ENCODE measurements at places on chromosomes 11 and 22. TPM values are rescaled to one million over a fixed set of nuclear protein-coding genes. Genes with fewer than 3 reads are reported as not detected.

P2RX3 gene
- not detected for total RNA-seq

MPZL3 gene
- total RNA-seq = 4.0 TPM

CRYBB2 gene
- total RNA-seq = not detected

GNG3 gene
- 1.0 TPM for total RNA-seq

TRIM48 gene
- not detected for total RNA-seq

ALDH3B2 gene
- not detected for total RNA-seq

SCGB1C1 gene
- total RNA-seq = not detected

LDHAL6A gene
- total RNA-seq = not detected

FDXACB1 gene
- total RNA-seq = not detected

HTATIP2 gene
- 37.1 TPM for total RNA-seq

FAM180B gene
- not detected for total RNA-seq

CYB5R2 gene
- total RNA-seq = not detected

CASP5 gene
- total RNA-seq = not detected

TNRC6B gene
- 25.2 TPM for total RNA-seq

MEI1 gene
- not detected for total RNA-seq

VSIG2 gene
- 7.0 TPM for total RNA-seq

GRCh38 chr11:26227301-26227746 is 104.6 kb upstream of the ANO3 start:
- no peak for DNase-seq

DNA sequence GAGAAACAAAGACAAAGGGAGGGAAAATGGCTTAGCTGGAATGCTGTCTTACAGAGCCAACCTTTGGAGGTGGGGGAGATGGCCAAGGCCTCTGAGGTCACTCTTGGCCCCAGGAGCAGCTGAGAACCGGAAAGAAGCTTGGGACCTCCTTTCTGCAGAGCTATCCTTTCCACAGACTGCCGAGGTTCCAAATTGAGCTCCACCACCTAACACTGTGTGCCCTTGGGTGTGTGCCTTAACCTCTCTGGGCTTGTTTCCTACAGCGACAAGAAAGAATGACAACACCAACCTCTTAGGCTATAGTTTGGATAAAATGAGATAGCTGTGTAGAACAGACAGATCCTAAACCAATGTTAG is 23.2 kb downstream of the RTN4RL2 start:
- no peak for DNase-seq

DNA sequence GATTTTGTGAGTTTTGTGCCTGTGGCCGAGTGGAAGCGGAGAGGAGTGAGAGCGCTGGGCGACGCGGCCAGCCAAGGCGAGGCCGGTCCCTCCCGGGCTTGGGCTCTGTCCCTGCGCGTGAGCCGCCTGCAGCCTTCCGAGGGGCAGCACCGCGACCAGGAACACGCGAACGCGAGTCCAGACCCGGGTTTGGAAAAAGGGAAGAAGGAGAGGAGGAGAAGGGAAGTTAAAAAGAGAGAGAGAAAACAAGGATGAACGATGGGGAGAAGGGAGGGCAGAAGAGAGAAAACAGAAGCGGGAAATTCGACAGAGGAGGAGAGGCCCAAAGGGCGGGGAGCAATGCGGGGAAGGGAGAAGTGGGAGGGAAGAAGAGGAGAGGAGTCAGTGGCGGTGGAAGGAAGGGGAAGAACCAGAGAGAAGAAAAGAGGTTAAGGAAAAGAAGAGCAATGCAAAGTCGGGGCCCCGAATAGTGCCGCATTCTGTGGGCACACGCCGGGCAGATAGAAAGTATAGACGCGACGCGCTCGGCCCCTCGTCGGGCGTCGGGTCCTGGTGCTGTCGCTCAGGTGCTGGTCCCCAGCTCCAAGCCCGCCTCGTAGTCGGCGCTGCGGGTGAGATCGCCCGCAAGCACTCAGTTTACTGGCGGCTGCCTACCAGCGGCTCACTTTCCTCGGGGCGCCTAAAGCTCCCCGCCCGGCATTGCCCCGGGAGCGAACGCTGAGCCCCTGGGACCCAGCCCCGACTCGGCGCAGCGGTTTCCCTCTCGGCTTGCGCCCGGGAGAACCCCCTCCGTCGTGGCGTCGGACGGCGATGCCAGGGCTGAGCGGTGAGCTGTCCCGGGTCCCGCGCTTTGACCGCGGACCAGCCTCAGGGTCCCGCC is 2.8 kb upstream of the BARX2 start:
- no peak for DNase-seq

DNA sequence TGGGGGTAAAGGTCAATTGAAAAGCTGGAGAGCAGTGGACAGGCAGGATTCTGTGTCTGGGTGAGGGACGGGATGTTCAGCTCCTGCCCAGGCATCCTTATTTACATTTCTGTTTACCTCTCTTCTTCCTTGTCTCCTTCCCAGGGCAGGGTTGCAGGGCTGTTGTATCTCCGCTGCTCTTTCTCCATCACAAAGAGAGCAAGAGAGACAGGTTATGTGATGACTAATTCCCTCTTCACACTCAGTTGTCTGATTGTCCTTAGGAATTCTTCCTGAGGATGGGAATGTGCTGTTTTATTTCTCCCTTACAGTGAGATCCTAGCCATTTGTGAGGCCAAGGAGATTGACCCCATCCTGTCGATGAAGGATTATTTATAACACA is 104.9 kb downstream of the VPREB1 start:
- no peak for DNase-seq

- no peak for DNase-seq
Observed at GRCh38 chr11:2207212-2207611, 35.6 kb upstream of the TH start.

DNA sequence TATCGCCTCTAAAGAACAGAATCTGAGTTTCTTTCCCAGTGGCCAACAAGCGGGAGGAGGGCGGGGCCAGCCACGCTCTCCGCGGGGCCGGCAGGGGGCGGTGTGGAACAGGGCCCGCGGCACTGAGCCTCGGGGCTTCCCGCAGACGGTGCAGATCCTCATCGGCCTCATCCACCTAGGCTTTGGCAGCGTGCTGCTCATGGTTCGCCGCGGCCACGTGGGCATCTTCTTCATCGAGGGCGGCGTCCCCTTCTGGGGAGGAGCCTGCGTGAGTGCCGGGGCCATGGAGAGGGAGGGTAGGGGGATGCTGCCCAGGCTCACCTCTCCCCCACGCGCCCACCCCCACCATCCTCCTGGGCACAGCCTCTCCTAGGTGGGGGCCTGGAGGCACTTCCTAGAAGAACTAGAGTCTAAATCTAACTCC is 10.7 kb downstream of the MS4A15 start:
- DNase-seq = no peak

- DNase-seq = no peak
Observed at GRCh38 chr11:61895046-61895717, 3.8 kb upstream of the FADS3 start.

- no peak for DNase-seq
Observed at GRCh38 chr11:109026891-109027489, 362.1 kb downstream of the DDX10 start.

GRCh38 chr11:106070606-106071005 is 6.5 kb downstream of the KBTBD3 start:
- DNase-seq = no peak

- no peak for DNase-seq
Observed at GRCh38 chr11:80873310-80873999, 1432.6 kb upstream of the TENM4 start.

DNA sequence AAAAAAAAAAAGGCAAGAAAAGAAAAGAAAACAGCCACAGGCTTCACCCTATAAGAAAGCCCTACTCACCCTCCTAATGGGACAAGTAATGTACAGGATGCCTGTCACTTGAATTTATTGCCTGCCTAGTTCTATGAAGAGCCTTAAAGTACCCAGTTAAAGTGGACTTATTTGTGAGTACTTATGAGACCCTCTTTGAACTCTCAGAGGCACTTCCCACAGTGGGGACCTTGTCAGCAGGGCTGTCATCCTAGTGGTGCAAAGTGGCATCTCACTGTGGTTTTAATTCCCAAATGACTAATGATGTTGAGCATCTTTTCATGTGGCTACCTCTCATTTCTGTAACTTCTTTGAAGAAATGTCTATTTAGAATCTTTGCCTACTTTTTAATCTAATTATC is 41.8 kb upstream of the BARX2 start:
- no peak for DNase-seq

DNA sequence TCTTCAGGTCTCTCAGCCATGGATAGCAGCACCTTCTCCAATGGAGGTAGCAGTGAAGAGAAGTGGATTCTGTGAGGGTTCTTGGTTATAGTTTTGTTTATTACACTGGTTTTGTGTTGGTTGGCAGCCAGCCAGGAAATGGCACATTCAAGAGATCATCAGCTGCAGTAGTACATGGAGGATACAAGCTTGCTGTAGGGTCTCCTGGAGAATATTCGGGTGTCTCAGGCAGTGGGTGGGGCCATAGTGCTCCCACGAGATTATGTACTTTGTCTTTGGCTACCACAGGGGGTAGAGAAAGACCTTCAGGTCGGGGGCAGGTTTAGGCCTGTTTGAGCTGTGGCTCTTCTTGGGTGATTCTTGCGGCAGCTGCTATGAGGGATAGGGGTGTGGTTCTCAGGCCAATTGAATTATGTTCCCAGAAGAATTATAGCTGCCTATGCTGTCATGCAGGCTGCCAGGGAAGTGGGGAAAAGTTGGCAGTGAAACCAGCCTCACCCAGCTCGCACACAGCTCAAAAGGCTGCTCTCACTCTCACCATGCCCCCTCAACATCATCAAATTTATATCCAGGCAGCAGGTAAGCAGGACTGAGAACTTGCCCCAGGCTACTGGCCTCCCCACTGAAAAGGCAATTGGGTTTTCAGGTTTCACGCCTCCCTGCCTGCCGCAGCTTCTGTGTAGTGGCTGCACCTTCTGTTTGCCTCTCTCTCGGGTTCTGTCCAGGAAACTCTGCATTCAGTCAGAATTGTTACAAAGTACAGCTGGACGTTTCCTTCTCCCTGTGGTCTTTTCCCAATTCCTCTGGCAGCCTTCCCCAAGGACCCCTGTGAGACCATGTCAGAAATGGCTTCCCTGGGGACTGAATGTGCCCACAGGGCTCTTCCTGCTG is 435.5 kb downstream of the LUZP2 start:
- DNase-seq = no peak

- DNase-seq = no peak
Observed at GRCh38 chr11:77644887-77645286, 7.3 kb upstream of the CLNS1A start.

DNA sequence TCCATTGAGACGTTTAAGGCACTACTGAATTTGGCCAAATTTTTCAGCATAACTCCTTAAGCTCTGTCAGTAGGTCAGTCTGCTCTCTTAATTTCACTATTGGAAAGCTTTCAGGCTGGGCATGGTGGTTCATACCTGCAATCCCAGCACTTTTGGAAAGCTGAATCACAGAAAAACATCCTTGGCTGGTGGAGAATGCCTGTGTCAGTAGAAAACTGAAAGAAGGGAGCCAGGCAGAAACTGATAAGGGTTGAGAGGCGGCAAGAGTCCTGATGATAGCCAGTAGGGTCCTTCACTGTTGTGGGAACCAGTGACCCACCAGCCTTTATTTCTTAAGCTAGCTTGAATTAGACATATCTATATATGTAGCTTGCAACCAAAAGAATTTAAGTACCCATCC is 22.6 kb downstream of the NEU3 start:
- DNase-seq = no peak

- no peak for DNase-seq
Observed at GRCh38 chr11:111204211-111204610, 41.3 kb upstream of the POU2AF2 start.

GRCh38 chr11:9972989-9973388 is 309.1 kb downstream of the SWAP70 start:
- peak; percentile 35 for DNase-seq

DNA sequence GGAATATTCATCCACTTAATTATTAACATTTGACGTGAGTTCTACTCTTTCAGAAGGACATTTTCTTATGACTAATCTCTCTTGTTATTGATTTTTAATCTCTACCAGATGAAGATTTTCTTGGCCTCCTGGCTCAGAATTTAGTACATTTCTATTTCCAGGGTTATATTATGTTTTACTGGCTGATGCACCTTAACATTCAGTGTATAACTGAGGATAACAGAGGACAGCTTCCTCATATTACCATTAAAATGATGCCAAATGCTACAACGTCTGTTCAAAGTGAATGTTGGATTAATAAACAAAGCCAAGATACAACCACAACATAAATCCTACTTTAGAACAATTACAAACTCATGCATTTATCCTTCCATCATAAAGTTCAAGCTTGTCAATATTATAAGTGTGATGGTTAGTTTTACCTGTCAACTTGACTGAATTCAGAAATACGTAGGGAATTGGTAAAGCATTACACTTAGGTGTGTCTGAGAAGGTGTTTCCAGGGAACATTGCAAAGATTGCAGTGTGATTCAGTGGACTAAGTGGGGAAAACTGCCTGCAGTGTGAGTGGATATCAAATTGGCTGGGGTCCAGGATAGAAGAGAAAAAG is 485.2 kb downstream of the LRRC4C start:
- no peak for DNase-seq

- DNase-seq = no peak
Observed at GRCh38 chr22:40898850-40899357, 37.0 kb upstream of the DNAJB7 start.

DNA sequence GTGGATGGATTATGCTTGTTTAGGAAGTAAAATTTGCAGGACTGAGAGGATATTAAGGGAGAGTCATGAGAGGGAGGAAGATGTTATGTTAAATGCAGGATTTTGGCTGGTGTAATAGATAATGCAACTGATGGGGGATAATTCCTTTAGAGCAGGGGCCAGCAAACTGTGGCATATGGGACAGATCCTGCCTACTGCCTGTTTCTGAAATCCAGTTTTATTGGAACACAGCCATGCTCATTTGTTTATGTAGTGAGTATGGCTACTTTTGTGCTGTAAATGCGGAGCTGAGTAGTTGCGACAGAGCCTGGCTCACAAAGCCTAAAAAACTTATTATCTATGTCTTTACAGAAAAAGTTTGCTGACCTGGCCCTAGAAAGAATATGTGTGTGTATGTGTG is 66.6 kb upstream of the MPPED2 start:
- DNase-seq = no peak

- no peak for DNase-seq
Observed at GRCh38 chr22:25161916-25162530, 37.6 kb upstream of the CRYBB3 start.

- no peak for DNase-seq
Observed at GRCh38 chr11:109945626-109946321, 147.4 kb upstream of the ZC3H12C start.

GRCh38 chr11:46345881-46346484 is 1.3 kb upstream of the DGKZ start:
- DNase-seq = no peak
